AG04450 (cell line): ENCODE measurements at places on chromosomes 6 and 20. TPM values are rescaled to one million over a fixed set of nuclear protein-coding genes. Genes with fewer than 3 reads are reported as not detected.
A peak's percentile ranks its signal among the peaks of the same experiment; 100 is the strongest.

DNA sequence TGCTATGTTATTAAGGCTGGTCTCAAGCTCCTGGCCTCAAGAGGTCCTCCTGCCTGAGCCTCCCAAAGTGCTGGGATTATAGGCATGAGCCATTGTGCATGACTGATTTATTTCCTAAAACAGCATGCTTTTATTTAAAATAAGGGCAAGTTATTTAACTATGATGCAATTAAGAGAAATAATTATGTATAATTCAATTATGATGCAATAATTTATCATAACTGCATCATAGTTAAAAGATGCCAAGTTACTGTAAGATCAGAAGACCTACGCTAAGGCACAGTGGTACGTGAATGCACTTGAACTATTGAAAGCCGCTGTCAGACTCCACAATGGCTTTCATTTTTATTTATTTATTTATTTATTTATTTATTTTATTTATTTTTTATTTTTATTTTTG is 24.3 kb upstream of the EMILIN3 start:
- no peak for DNase-seq

- DNase-seq, result no peak
These were observed 42.5 kb downstream of the SLC2A4RG start for GRCh38 chr20:63782051-63782471.

DNA sequence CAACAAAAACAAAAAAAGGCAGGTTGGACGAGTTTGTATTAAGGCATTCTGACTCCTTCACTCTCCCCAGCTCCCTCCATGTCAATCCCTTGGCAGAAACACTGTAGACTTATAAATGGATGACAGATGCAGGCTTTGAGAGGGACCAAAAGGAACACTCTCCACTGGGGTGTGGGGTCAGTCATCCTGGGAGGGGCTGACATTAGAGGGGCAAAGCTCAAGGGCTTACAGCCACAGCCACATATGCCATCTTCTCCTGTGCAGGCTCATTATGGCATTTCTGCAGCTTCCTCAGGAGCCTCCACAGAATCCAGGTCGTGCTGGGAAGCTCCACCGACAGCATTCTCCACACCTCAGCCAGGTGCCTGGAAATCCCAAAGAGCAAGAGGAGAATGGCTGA is 33.0 kb upstream of the RBL1 start:
- DNase-seq, result no peak

NCOA5 gene
- polyA plus RNA-seq, result 21.5 and 27.0 TPM in 2 replicates

DNA sequence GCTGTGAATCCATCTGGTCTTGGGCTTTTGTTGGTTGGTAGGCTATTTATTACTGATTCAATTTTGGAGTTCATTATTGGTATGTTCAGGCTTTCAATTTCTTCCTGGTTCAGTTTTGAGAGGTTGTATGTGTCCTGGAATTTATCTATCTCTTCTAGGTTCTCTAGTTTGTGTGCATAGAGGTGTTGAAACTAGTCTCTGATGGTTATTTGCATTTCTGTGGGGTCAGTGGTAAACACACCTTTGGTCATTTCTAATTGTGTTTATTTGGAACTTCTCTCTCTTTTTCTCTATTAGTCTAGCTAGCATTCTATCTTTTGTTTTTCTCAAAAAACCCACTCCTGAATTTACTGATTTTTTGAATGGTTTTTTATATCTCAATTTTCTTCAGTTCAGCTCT is 70.1 kb upstream of the IRAK1BP1 start:
- no peak for DNase-seq

DNA sequence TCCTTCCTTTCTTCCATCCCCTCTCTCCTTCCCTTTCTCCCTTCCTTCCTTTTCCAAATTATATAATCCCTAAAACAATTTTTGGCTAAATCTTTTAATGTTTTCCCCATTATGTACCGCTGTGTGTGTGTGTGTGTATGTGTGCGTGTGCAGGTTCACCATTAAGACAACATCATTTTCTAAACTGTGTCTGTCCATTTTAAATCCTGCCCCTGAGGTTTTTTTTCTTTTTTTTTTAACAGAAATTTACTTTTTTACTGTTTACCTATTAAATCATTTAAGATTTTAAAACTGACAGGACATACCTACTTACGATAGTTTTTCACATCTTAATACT is 366.3 kb upstream of the EPHA7 start:
- DNase-seq, result no peak

SLC22A16 gene
- 0.12 TPM in 1 of 2 replicates, not detected in the other for polyA plus RNA-seq

DNA sequence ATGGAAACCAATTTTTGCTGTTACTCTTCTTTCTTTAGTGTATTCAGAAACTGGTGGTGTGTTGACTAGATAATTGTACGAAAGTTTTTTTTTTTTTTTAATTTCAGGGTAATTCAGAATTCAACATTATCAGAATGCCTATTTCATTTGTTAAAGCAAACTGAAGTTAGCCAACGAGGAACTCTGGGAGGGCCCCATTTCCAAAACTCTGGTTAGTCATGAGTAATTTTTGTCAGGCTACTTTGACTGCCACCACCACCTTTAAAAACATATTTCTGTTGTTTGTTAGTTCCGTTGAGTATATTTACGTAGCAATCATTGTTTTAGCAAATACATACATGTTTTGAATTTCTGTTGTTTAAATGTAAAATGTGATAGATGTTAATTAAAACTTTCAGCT is 763 bp downstream of the ZKSCAN8 start:
- DNase-seq, result no peak

GRCh38 chr6:113739041-113739655 is 118.0 kb upstream of the MARCKS start:
- DNase-seq, result no peak

SLC2A10 gene
- polyA plus RNA-seq, result 35.5 and 36.9 TPM in 2 replicates

SPATA25 gene
- polyA plus RNA-seq, result 0.43 and 0.50 TPM in 2 replicates

DNA sequence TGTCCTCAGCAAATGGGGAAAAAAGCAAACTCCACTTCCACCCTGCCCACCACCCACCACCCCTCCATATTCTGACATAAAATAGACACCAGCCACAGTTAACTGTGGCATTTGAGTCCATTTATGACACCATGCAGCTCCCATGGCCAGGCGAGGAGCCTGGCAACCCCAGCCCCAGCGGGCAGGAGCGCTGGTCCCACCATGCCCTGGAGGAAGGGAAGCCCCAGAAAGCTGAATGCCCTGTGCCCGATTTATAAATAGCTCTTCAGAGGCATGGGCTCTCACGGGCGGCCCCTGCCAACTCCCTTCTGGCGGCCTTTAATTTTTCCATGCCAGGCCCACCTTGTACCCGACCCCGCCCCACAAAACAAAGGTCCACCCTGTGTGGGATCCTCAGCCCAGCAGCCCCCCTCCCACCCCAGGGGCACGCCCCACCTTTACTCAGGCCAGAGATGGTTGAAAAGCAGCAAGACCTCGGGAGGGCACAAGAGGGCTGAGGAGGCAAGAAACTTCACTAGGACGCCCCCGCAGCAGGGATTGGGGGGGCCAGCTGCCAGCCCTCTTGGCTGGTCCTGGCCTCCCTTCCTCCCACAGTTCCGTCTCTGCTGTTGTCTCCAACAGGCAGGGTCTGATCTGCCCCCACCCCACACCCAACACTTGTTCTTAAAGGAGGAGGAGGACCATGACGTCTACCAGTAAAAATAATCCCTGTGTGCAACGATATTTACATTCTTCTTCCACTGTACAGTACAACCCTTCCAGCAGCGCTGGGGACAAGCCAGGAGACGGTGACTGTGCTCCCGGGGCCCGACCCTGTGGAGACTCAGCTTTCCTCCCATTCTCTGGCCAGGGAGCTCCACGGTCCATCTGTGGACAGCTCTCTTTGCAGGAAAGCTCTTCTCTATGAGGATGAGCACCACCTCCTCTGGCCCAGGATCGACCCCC is 115.6 kb upstream of the CDYL start:
- DNase-seq, result no peak

DNA sequence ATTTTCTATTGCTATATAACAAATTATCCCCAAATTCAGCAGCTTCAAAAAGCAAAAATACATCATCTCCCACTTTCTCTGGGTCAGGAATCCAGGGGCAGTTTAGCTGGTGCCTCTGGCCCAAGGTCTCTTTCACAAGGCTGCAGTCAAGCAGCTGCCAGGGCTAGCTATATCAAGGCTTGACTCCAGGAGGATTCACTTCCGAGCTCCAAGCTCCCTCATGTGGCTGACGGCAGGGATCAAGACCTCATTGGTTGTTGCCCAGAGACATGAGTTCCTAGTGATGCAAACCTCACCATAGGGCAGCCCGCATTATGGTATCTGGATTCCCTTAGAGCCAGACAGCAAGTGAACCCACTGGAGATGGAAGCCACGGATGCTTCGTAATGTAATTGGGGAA is 1.3 kb upstream of the VNN1 start:
- peak; percentile 52 for DNase-seq

DNA sequence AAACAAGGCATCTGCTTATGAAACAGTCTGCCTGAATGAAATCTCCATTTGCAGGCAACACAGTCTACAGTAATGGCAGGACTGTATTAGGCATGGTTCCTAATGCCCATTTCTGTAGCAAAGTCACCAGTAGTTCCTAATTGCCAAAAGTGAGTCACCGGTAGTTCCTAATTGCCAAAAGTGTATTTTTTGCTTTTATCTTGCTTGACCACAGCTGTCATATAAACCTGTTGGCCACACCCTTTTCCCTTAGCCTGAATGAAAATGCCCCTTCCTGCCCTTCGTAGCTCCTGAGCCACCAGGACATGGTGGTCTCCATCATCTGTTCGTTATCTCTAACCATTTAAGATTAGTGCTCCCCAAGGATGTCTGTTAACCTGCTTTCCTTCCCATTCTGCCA is 34.5 kb downstream of the MTHFD1L start:
- DNase-seq, result no peak

DNA sequence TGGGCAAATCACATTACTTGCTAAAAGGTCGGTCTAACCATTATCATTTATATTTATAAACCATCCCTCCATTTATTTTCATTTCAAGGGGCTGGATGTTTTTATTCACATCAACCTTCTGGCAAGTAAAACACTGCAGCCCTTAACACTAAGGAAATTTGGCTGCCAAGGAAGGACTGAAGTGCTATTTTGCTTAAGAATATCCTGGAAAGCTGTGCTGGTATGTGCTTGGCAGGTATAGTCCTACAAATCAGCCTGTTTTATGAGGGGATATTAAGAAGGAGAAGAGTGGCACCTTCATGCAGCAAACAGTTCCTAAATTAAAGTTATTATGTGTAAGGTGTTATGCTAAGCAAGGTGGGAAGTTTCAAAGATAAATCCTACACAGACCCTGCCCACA is 9.8 kb downstream of the PHACTR2 start:
- no peak for DNase-seq

DNA sequence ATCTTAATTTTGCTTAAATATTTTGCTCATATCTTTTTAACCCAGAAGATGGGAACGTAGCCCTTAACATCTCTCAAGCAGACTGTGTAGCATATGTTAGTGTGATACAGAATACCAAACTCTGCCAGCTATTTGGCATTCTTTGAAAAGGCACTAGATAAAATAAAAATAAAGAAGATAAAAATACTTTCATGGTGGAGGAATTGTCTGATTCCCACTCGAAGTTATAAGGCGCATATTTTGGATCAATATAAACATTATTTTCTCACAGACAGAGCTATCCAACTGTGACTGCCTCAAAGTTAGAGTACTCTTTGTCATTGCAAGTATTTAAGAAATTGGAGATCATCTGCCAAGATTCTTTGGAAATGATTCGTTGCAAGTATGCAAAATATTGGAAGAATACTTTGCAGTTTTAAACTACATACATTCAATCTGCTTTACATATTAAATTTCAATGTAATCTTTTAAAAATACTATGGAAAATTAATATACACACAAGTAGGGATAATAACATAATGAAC is 10.8 kb upstream of the EEF1E1 start:
- no peak for DNase-seq

- DNase-seq, result no peak
These were observed 98.3 kb downstream of the RAMACL start for GRCh38 chr6:166488076-166488685.

RCAN2 gene
- polyA plus RNA-seq, result 0.11 TPM in 2 replicates

DNA sequence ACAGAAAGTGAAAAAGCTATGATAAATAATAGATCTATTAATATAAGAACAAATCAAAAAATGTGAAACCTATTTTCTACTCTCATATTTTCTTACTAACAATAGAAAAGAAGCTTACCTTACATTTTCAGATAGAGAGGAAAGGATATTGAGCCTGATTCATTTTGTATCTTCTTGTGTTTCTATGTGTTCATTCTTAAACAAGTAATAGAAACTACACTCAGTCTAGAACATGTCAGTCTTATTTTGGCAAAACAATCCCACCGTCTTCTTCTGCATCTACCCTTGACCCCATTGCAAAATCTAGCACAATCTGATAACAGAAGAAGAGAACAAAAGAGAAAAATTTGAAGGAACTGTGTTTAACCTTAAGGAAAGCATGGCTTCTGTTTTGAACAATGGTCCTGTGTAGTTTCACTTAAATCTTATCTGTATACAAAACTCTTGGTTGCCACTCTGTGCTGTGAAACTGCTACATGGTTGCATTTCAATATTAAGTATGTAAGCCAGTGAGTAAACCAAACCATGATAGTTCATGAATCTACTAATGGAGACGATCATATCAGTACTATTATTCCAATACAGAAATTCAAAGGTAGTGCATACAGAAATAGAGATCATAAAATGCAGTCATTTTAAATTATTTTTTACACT is 69.5 kb upstream of the LGSN start:
- DNase-seq, result no peak

ZC3H12D gene
- 0.01 and 0.02 TPM in 2 replicates for polyA plus RNA-seq

GRCh38 chr6:164401871-164402270 is 907.5 kb downstream of the C6orf118 start:
- DNase-seq, result no peak

- no peak for DNase-seq
These were observed 33.8 kb downstream of the FLRT3 start for GRCh38 chr20:14303651-14304050.

- no peak for DNase-seq
These were observed 81.0 kb downstream of the SMLR1 start for GRCh38 chr6:130908188-130908587.

DNA sequence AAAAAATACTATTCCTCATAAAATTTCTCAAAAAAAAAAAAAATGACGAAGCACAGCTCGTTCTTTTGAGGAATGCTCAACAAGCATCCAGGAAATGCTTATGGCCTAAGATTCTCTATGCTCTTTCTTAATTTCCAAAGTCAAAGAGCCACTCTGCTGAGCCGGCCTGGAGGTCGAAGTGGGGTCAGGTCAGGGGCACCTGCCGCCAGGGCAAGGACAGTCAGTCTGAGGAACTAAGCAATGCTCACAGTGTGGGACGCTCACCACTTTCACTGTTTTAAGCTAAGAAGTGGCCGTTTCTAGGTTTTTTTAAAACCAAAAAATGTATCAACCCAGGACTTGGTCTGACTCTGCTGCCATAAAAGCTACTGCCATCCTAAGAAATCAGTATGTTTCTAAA is 17.3 kb downstream of the YTHDF1 start:
- no peak for DNase-seq

GRCh38 chr6:74752303-74752702 is 453.6 kb downstream of the COL12A1 start:
- no peak for DNase-seq
